Myocyte (in vitro differentiated cells): ENCODE measurements at places on chromosomes 12 and 14.

DNA sequence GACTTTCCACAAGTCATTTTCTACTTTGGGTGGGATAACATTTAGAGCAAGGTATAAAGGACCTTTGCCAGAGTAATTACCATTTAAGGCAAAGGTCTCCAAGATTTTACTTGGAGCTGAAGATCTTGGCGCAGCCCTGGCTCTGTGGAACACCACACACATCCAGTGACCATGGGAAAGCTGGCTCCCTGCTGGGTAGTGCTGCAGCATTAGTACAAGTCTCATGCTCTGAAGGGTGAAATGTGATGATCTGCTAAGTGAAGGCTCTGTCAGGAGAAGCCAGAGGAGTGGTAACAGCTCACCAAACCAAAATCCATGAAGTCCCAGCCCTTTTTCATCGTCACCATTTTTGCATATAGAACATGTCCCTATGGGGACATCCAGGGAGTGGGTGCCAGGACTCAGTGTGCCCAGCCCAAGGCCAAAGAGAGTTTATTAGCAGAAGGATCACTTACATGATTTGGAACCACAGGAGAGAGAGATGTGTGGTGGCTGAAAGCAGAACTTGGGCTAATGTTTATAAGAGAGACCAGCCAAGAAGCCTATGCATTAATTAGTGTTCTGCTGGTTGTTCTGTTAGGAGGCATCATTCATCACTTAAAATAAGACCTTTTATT is 110.7 kb downstream of the SLC38A6 start:
- no peak for DNase-seq

DNA sequence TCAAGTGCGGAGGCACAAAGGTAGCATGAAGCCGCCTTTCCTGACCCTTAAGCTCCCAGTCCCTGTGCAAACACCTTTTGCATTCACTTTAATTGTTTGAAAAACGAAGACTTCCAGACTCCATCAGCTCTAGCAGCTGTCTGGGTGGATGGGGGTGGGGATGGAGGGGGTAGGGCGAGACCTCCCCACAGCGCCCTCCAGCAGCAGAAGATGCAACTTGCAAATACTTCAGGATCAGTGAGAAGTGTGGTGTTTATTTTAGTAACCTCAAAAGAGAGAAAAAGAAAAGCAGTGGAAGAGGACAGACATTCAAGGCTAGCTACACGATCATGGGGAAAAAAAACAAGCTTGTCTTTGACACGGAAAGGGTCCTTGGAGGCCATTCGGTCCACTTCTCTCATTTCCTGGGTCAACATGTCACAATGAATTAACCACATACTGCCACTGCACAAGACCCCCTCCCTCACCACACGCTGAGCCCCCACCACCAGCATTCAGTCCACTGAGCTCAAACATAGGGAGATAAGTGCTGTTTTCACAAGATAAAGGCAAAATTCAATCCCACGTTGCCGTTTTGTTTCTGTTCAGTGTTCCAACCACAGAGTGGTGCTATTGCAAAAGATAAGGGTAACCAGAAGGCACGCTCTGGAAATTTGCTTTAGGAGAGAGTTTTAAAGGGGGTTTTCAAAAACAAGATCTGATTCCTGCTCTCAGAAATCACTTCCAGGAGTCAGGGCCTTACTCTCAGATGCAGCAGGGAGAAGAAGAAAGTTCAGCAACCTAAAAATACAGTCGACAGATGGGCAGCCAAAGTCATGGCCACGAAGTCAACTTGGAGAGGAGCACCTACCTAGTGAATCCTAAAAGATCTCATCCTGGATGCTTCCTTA is 3.3 kb upstream of the NTF3 start:
- peak; percentile 43 for DNase-seq

GRCh38 chr14:63091394-63091996 is 46.2 kb upstream of the KCNH5 start:
- DNase-seq, result no peak

- DNase-seq, result no peak
These were observed 4.7 kb upstream of the PTGR2 start for GRCh38 chr14:73846947-73847346.

DNA sequence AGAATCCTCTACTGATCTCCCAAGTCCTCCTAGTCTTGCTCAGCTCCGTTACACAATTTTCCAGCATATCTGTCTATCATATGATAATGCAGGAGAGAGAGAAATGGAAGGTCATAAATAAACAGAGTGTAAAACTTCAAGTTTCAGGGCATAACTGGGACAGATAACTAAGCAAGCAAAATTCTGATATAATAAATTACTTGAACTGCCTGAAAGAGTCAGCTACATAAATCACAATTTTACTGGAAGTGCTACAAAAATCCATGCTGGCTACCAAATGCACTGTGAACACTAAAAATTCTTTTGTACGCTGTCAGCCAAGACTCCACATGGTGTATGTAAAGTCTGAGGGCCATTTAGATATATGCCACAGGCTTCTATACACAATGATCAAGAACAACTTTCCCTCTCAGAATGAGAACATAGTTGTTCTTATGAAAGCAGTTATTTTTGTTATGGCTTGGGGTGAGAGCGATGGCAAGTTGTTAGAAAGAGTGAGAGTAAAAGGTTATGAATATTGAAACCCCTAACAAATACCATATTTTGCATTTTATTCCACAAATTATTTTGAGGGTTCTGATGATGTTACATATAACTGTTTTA is 41.1 kb downstream of the GRIP1 start:
- no peak for DNase-seq

DNA sequence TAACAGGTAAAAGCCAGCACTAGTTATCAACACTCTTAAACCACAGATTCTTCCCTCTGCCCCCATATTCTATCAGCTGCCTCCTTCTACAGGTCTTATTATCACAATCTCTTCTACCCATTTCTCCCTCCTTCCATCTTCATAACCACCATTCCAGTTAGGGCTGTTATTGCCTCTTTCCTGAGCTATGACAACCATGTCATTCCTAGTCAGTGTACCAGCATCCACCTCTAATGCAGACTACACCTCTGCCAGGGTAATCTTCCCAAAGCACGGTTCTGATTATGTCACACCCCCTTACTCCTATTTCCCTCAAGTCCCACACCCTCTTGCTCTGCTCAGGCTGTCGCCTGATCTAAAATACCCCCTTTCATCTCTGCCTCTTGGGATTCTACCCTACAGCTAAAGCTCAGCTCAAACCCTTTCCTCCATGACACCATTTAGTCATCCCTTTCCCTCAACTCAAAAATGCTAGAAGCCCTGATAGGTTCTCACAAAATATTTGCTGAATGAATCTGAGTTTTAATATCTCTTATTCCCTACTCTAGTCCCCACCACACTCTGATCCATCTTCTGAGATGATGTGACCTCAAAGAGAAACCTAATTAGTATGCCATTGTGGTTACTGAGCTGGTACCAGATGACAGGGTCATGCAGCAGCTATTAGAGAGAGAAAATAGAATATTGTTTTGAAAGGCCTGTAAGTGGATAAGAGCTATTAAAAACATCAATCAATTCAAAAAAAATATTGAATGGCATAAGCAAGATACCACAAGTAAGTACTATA is 11.7 kb downstream of the RACGAP1 start:
- peak; percentile 45 for DNase-seq

- DNase-seq, result peak; percentile 25
These were observed 51.4 kb upstream of the TMTC2 start for GRCh38 chr12:82635263-82635662.
